ENCODE measurements at places on chromosomes 4 and X.

GRCh38 chr4:64781737-64782326 lies 372.6 kb upstream of the TECRL start:
- DNase-seq = no peak

GRCh38 chr4:11564021-11564420 lies 135.3 kb upstream of the HS3ST1 start:
- DNase-seq = no peak

DNA sequence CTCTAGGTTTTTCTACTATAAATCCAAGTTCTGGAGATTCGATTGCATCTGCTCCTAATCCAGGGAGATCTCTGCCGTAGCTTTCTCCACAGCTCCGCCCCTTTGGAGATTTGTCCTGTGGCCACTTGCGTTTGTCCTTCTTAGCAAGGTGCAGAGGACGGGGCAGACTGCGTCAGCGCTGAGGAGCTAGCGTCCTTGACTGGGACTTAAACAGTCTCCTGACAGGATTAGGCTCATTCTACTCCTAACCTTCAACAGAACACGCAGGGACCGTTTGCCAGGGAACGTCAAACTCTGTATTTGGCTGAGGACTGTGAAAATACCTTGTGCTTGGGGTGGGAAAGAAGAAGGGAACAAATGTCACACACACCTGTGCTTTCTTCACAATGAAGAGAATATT lies 38.6 kb downstream of the SORBS2 start:
- DNase-seq = no peak

GRCh38 chrX:7444967-7445366 lies 297.0 kb upstream of the PUDP start:
- DNase-seq = no peak

- no peak for DNase-seq
These were observed 64.6 kb upstream of the TRPC5 start for GRCh38 chrX:112147206-112147605.

GRCh38 chrX:32533848-32534247 lies 677.5 kb downstream of the DMD start:
- no peak for DNase-seq

Measured in GM04503 (cell line).